Stimulated activated naive CD4-positive, alpha-beta T cell treated with Interleukin-2 at 50 U/mL for 16 hours (primary cell): ENCODE measurements at places on chromosomes 12 and 14.

- DNase-seq: no peak
Observed at GRCh38 chr12:7729746-7730145, 17.4 kb downstream of the CLEC4C start.

- no peak for DNase-seq
Observed at GRCh38 chr12:82182601-82183190, 175.5 kb downstream of the CCDC59 start.

GRCh38 chr12:129901254-129901653 lies 2.6 kb downstream of the TMEM132D start:
- no peak for DNase-seq

- no peak for DNase-seq
Observed at GRCh38 chr14:64684091-64684490, 20.1 kb upstream of the PLEKHG3 start.

- DNase-seq: no peak
Observed at GRCh38 chr14:93065272-93065730, 50.4 kb downstream of the ITPK1 start.

DNA sequence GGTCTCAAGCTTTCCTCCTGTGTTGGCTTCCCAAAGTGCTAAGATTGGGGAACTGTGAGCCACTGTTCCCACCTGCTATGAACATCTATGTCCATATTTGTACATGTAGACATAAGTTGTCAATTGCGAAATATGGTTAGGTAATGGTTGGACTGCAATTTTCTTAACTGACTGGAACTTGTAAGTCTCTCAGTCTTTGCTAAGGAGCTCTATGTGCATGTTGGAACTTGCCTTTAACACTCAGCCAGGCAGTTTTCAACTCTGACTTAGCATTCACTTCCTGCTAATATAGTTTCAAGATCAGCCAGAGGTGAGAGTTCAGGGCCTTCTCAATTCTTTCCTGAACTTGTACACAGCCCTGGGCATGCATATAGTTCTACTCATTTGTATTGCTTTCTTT lies 44.5 kb upstream of the EEA1 start:
- no peak for DNase-seq
